Esophagus squamous epithelium (tissue), 5 donors: ENCODE measurements at places on chromosomes 16 and 17.

DNA sequence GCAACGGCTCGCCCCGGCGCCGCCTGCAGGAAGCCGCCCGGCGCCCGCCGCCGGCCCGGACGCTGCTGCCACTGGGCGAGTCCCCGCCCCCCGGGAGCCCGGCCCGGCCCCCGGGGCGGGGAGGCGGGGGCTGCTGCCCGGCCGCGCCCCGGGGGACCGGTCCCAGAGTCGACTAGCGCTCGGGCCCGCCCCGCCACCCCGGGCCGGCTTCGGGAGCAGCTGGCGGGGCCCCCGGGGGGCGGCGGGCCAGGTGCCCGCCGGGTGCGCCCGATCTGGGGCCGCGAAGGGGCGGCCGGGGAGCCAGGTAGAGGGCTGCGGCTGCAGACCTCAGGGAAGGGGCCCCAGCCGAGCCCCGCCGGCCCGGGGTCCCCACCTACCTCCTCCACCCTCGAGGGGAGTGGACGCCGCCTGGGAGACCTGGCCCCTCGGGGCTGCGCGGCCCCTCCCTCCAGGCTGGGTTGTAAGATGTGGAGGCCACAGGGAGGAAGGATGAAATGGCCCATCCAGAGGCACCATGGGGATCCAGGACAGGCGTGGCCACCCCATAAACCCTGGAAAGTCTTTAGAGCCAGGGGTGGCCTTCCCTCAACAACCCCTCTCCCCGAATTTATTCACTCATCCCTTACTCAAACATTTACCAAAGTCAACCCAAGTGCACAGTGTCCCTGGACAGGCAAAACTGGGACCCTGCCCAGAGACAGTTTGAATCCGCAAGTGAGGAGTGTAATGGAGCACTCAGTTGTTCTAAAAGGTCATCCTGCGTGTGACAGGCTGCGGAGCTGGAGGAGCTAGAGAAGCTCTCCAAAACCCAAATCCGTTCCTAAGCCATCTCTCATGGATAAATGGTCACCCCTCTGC, at the start of gene CDYL2:
TSS of gene CDYL2 (minus strand) at position 73 of the 858 bp plus-strand sequence. CDS start 425 bp downstream, outside the sequence.
- no peak for DNase-seq

- no peak for DNase-seq
Measured at GRCh38 chr17:76588182-76588581, 2.5 kb upstream of the ST6GALNAC2 start.

GRCh38 chr17:48016112-48016511, 21.5 kb downstream of the COPZ2 start:
- no peak for DNase-seq

DNA sequence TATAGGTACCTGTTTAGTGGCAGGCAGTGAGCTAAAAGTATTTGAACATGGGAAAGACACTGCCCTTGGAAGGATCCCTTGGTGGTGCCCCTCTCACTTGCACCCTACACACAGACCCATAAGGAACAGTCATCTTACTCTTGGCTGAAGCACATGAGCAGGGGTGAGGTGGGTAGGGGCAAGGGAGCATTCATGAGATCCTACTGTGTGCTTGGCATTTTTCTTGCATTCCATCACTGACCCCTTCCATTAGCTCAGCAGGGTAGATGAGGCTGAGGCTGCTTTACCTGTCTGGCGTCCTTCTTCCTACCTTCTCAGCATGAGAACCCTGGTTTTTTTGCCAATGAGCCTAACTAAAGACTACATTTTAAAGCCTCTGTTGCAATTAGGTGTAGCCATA, 48.3 kb downstream of the CCT6B start:
- no peak for DNase-seq

GRCh38 chr17:40103688-40104087, 3.3 kb upstream of the NR1D1 start:
- DNase-seq, result no peak

DNA sequence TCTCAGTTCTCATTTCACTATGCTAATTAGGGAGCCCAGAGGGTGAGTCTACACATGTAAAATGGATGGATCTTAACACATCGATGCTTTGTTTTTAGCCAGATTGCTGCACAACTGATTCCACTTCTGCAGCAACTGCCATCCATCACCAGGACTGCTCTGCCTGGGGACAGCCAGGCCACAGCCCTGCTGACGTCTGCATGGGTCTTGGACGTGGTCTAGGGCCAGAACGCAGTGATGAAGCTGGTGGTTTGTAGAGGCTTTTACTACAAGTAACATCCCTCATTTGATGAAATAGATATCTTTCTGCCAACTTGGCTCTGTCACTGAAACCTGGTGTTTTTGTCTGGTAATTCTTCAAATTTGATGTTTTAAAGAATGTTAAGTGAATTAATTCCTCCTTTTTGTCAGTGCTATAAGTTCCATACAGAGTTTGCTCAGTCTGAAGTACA, 50.6 kb downstream of the MARCHF10 start:
- DNase-seq, result no peak

DNA sequence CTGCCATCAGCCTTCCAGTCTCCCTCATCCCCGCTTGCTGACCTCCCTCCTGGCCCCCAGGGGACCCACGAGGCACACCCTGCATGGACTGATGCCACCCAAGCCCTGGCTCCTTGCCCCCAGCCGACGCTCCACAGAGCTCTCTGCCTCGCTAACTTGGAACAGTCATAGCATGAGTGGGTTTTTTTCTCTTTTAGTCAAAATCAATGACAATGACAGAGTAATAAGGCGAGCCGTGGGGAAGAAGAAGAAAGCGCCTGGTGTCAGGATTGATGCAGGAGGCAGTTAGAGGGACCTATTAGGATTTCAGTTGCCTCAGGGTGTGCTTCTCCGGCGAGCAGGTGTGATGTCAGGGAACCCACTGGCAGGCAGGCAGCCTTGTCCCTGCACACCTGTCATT, 176.3 kb upstream of the TNRC6C start:
- DNase-seq, result no peak

- DNase-seq, result no peak
Measured at GRCh38 chr17:4179071-4179470, 36.1 kb downstream of the CYB5D2 start.

DNA sequence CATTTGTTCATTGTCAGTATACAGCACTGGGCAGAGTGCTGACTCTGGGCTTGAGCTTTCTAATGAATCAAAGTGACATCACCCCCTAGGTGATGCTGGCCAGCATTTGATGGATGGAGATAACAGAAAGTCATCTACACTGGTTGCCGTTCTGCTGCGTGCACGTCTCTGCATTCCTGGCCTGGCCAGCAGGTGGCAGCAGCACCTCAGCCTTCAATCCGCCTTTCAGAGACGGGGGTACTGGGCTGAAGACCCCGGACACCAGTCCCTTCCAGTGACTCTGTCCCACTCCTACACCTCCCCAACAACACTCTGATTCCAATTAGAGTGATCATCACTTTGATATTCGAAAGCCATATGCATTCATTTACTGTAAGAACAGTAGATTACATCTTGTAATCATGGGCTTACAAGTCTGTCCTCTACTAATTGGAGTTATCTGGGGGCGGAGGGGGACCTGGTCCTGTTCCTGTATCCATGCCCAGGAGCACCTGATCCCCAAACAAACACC, 6.0 kb downstream of the CPSF4L start:
- DNase-seq, result no peak

DNA sequence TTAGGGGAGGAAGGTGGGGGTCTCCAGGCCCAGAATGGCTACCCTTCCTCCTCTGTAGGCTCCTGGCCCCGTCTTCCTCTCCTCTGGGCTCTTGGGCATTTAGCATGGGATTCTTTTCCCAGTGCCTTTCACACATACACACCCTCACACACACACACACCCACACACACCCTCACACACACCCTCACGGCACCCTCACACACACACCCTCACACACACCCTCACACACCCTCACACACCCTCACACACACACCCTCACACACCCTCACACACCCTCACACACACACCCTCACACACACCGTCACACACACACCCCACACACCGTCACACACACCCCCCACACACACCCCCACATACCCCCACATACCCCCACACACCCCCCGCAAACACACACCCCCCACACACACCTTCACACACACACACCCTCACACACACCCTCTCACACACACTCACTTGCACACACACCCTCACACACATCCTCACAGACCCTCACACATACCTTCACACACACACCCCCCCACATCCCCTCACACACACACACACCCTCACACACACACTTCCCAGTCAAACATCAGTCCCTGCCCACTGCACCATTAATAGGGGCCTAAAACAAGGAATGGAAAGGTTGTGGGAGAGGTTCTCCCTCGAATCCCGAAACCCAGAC, 845 bp downstream of the SGCA start:
- no peak for DNase-seq
